ENCODE measurements at places on chromosomes 5 and 9. TPM values are rescaled to one million over a fixed set of nuclear protein-coding genes. Genes with fewer than 3 reads are reported as not detected.

SAXO1 gene
- total RNA-seq, result not detected

GPR150 gene
- not detected for total RNA-seq

MYMK gene
- not detected for total RNA-seq

LVRN gene
- 0.16 TPM for total RNA-seq

HSPB3 gene
- total RNA-seq, result not detected

PCSK5 gene
- total RNA-seq, result 15.2 TPM
